Activated CD8-positive, alpha-beta T cell treated with anti-CD3 and anti-CD28 coated beads, Interleukin-2, amount 10 ng/mL, durations not matched to agents 7 days and 5 days (primary cell): ENCODE measurements at places on chromosomes 7 and 10.

DNA sequence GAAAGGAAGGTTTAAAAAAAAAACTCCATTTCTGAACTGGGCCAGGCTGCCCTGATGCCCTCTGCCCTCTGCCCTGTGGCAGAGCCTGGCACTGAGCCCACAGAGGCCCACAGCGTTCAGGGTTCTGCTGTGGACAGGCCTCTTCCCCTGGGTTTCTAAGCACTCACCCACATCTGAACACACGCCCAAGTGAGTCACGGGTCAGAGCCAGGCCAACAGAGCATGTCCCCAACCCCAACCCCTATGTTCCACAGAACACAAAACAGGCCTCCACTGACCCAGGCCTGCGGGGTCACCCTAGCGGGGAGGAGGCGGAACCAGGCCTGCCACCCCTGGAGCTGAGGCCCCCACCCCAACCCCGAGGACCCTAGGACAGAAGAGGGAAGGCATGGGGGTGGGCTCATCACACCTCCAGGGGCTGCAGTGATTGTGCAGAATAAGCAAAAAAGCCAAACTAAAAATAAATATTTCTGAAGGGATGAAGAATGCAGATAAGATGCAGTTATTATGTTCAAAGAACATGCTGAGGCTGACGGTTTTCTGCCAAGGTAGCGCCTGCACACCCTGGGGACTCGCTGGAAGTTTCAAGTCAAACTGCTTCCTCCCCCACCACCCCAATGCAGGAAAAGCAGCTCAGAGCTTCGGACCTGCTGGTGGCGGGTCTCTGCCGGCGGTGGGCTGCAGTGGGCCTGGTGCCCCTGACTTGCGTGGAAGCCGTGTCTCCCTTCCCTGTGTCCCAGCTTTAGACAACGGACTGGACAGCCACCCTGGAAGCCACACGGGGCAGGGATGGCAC lies 5.4 kb downstream of the WDR86 start:
- H3K4me3 ChIP-seq, result no peak overlapping the region
- peaks cover 13% of the 10 kb centered on the region for H3K27me3 ChIP-seq

GRCh38 chr10:33248638-33249037 lies 85.8 kb downstream of the NRP1 start:
- H3K36me3 ChIP-seq, result no peaks in the 10 kb centered on the region
- no peak overlapping the region for H3K27ac ChIP-seq
- peaks cover 33% of the 10 kb centered on the region for H3K4me1 ChIP-seq
- no peak overlapping the region for H3K4me3 ChIP-seq
- DNase-seq, result peak; percentile 64

GRCh38 chr7:140440593-140440992 lies 36.7 kb downstream of the RAB19 start:
- no peak overlapping the region for H3K4me3 ChIP-seq
- H3K27me3 ChIP-seq, result no peaks in the 10 kb centered on the region
- H3K4me1 ChIP-seq, result peaks cover 1% of the 10 kb centered on the region
- no peak overlapping the region for H3K27ac ChIP-seq

DNA sequence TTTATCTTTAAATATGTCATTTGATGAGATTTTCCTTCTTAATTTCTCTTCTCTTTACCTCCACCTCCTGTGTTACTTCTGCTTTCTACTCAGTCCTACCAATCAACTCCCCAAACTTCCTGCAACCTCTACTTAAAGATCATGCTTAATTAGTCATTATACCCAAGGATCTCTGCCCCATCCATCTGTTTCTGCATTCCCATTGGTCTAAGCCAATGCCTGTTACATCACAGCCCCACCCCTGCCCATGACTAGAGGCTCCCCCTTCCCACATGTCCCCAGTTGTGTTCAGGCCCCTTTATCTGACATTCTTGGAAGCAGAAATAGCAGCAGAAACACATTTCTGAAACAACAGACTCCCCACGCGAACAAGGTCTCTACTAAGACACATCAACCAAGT lies 319.1 kb upstream of the NFE2L3 start:
- H3K27me3 ChIP-seq, result peaks cover 16% of the 10 kb centered on the region
- no peaks in the 10 kb centered on the region for H3K36me3 ChIP-seq
- no peaks in the 10 kb centered on the region for H3K4me1 ChIP-seq
- H3K4me3 ChIP-seq, result no peak overlapping the region
- no peak for DNase-seq

GRCh38 chr7:127485482-127485881 lies 93.0 kb upstream of the ZNF800 start:
- DNase-seq, result no peak
- no peak overlapping the region for H3K27ac ChIP-seq
- H3K4me3 ChIP-seq, result no peak overlapping the region
- H3K27me3 ChIP-seq, result no peaks in the 10 kb centered on the region
- no peaks in the 10 kb centered on the region for H3K36me3 ChIP-seq

GRCh38 chr7:55887821-55888247 lies 578 bp downstream of the ZNF713 start:
- peak overlapping the region; percentile 75 for H3K4me3 ChIP-seq
- DNase-seq, result no peak
- peak overlapping the region; percentile 67 for H3K27ac ChIP-seq

- no peaks in the 10 kb centered on the region for H3K36me3 ChIP-seq
- peaks cover 2% of the 10 kb centered on the region for H3K27me3 ChIP-seq
- no peak overlapping the region for H3K4me3 ChIP-seq
- peaks cover 49% of the 10 kb centered on the region for H3K4me1 ChIP-seq
- no peak overlapping the region for H3K27ac ChIP-seq
Measured at GRCh38 chr7:35722054-35722849, 27.3 kb upstream of the HERPUD2 start.

DNA sequence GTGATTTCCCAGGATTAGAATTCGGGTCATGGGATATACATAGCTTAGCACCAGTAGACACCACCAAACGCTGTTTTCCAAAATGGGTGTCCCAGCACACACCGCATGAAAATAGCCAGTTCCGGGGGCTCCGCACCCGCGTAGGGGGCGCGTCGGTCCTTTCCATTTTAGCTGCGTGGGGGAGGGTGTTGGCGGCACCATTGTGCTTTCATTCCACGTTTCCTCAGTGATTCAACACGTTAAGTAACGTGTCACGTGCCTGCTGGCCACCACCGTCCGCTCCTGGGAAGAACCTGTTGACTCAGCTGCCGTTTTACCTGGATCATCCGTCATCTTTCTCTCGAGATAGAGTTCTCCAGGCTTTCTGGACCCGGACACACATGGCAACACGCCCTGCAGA lies 25.6 kb upstream of the ADGRA1 start:
- H3K27ac ChIP-seq, result no peak overlapping the region
- peaks cover 2% of the 10 kb centered on the region for H3K27me3 ChIP-seq
- no peak overlapping the region for H3K4me3 ChIP-seq
- no peaks in the 10 kb centered on the region for H3K36me3 ChIP-seq
- no peak for DNase-seq

GRCh38 chr7:1060315-1061072 lies 16.1 kb downstream of the GPR146 start:
- no peaks in the 10 kb centered on the region for H3K27me3 ChIP-seq
- H3K36me3 ChIP-seq, result no peaks in the 10 kb centered on the region
- H3K4me1 ChIP-seq, result peaks cover 15% of the 10 kb centered on the region

GRCh38 chr10:80204677-80205476 lies 460 bp downstream of the ANXA11 start:
- peak overlapping the region; percentile 87 for H3K27ac ChIP-seq
- no peaks in the 10 kb centered on the region for H3K27me3 ChIP-seq
- H3K4me1 ChIP-seq, result peaks cover 56% of the 10 kb centered on the region
- H3K36me3 ChIP-seq, result peaks cover 25% of the 10 kb centered on the region

DNA sequence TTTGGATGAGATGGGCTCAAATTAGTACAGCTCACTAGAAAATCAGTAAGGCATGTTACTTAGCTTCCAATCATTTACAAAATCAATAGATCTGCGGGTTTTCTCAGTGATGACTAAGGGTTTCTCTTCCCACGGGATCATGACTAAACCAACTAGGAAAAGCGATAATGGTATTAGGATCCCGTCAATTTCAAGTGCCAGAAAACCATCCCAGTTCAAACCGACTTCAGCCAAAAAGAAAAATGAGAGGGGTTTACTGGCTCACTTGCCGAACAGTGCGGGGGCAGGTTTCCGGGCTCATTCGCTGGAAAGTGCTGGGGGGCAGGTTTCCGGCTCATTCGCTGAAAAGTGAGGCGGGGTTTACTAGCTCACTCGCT lies 62.1 kb upstream of the LYZL2 start:
- peaks cover 35% of the 10 kb centered on the region for H3K4me1 ChIP-seq
- H3K4me3 ChIP-seq, result no peak overlapping the region
- no peak overlapping the region for H3K27ac ChIP-seq
- H3K36me3 ChIP-seq, result peaks cover 8% of the 10 kb centered on the region
- DNase-seq, result no peak

DNA sequence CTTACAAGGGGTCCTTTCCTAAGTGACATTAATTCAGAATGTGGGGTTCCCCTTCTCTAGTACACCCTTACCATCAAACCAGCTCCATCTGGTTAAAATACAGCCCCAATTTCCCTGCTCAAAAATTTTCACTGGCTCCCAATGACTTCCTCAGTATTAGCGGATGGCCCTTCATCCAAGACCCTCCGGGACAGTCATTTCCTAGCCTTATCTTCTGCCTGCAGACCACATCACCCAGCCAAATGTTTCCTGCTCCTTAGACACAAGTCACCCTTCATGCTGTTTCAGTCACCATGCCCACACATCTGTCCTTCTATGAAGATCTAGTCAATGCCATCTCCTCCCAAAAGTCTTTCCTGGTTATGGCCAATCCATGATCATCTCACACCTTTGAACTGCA lies 45.2 kb downstream of the PARD3 start:
- no peaks in the 10 kb centered on the region for H3K36me3 ChIP-seq
- H3K4me1 ChIP-seq, result no peaks in the 10 kb centered on the region
- no peak overlapping the region for H3K27ac ChIP-seq
- no peak overlapping the region for H3K4me3 ChIP-seq

GRCh38 chr10:77189075-77189474 lies 448.5 kb downstream of the KCNMA1 start:
- DNase-seq, result no peak
- H3K4me1 ChIP-seq, result no peaks in the 10 kb centered on the region
- H3K27me3 ChIP-seq, result peaks cover 21% of the 10 kb centered on the region
- no peak overlapping the region for H3K27ac ChIP-seq

DNA sequence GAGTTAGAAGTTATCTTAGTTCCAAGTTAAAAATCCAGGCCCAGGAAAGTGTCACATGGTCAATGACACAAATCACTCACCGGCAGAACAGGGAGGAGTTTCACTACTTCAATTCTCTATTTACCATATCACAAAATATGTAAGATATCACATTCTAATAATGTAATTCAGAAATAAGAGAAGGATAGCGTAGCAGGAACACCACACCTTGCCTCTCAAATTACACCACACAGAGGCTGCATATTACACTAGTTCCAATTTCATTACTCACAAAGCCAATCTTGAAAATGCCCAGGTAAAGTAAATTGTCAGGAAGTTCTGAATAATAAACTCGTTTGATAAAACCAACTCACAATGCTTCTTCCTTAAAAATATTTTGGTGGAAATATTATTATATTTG lies 169.2 kb downstream of the CTTNBP2 start:
- H3K4me1 ChIP-seq, result no peaks in the 10 kb centered on the region
- no peak overlapping the region for H3K27ac ChIP-seq
- H3K36me3 ChIP-seq, result no peaks in the 10 kb centered on the region
- H3K4me3 ChIP-seq, result no peak overlapping the region

DNA sequence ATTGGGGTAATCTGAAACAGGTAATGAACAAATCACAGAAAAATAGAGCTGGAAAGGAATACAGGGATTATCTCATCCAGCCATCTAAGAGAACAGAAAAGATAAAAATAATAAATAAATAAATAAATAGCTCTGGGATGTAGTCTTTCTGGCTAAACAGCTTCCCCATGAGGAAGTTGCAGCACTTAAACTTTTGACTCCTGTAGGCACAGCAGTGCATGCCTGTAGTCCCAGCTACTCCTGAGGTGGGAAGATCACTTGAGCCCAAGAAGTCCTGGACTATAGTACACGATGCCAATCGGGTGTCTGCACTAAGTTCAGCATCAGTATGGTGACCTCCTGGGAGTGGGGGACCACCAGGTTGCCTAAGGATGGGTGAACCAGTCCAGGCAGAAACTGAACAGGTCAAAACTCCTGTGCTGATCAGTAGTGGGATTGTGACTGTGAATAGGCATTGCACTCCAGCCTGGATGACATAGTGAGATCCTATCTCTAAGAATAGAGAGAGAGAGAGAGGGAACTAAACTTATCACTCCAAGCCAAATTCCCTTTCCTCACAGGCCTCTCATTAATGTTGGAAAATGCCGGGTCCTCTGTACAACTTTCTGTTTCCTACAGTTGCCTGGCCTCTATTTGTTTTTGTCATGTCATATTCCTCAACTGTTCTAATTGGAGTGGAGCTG lies 61.7 kb upstream of the CDK13 start:
- no peak overlapping the region for H3K27ac ChIP-seq
- peaks cover 9% of the 10 kb centered on the region for H3K27me3 ChIP-seq
- no peak overlapping the region for H3K4me3 ChIP-seq
- no peaks in the 10 kb centered on the region for H3K36me3 ChIP-seq
- no peak for DNase-seq

DNA sequence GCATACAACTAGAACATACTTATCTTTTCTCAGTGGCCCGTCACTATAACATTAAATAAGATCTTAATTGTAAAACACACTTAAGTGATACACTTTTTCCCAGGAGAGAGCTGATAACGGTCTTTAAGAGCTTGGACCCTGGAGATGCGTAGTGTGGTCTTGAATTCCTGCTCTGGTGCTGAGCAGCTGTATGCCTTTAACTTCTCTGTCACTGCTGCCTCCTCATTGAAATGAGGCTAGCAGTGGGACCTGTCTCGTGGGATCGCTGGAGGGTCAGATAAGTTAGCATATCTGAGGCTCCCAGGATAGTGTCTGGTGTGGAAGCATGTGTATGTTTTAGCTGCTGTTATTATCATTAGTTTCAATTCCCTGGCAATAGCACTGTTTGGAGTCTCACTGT lies 194.9 kb downstream of the SDK1 start:
- no peaks in the 10 kb centered on the region for H3K36me3 ChIP-seq
- no peak overlapping the region for H3K4me3 ChIP-seq
- H3K4me1 ChIP-seq, result peaks cover 3% of the 10 kb centered on the region
- DNase-seq, result no peak
- H3K27ac ChIP-seq, result no peak overlapping the region

- peak overlapping the region; percentile 72 for H3K27ac ChIP-seq
- DNase-seq, result peak; percentile 54
- H3K4me3 ChIP-seq, result peak overlapping the region; percentile 32
- H3K27me3 ChIP-seq, result no peaks in the 10 kb centered on the region
- H3K36me3 ChIP-seq, result no peaks in the 10 kb centered on the region
- H3K4me1 ChIP-seq, result peaks cover 60% of the 10 kb centered on the region
Measured at GRCh38 chr10:119283818-119284217, 76.4 kb downstream of the GRK5 start.

- H3K27ac ChIP-seq, result no peak overlapping the region
- no peak overlapping the region for H3K4me3 ChIP-seq
- peak; percentile 75 for DNase-seq
- peaks cover 7% of the 10 kb centered on the region for H3K27me3 ChIP-seq
Measured at GRCh38 chr7:23055582-23056178, 41.8 kb upstream of the HYCC1 start.
